CD4-positive, alpha-beta T cell treated with Interleukin-12 subunit alpha and Interleukin-12 subunit beta, for 1 hour (primary cell): ENCODE measurements at places on chromosomes 2 and 18.

GRCh38 chr2:29530281-29530680 lies 391.1 kb downstream of the ALK start:
- no peak for DNase-seq

GRCh38 chr2:38528008-38528442 lies 74.7 kb downstream of the HNRNPLL start:
- peak; percentile 17 for DNase-seq

- no peak for DNase-seq
Observed at GRCh38 chr2:54840559-54841468, 117.4 kb downstream of the EML6 start.

DNA sequence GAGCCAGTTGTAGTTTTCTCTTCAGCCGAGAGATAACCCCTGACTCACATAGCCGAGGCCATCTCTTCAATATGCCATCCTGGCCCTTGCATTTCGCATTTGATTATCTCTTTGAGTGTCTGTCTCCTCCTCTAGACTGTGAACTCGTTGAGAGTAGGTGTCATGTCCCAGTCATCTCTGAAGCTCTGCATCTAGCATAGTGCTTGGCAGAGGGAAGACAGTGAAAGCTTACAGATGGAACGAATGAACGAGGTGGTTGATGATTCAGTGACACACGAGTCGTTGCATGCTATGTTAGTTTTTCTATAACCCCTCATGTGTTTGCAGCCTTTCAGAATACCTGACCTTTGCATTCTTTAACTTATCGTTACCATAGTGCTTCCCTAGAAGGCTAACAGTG lies 59.9 kb upstream of the CYRIA start:
- no peak for DNase-seq

DNA sequence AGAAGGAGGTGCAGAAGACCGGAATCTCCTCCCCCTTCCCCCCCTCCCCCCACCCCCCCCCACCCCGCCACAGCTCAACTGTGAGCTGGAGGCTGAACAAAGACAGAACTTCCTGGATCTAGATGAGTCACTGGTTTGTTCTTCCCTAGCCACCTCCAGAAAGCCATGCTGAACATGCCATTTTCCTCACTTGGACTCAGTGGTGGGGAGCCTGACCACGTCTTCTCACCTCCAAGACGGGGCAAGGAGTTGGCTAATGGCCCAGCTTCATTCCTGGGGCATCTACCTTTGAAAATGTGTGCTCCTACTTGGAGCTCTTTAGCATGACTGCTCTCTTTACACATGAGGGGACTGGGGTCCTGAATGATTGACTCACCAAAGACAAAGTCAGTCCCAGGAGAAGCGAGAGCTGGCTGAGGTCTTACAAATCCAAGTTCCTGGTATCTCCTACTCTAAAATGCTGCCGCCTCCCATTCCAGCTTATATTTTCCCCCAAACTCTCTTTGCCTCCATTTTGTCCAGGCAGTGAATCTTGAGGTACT lies 22.6 kb upstream of the FZD5 start:
- DNase-seq = no peak

DNA sequence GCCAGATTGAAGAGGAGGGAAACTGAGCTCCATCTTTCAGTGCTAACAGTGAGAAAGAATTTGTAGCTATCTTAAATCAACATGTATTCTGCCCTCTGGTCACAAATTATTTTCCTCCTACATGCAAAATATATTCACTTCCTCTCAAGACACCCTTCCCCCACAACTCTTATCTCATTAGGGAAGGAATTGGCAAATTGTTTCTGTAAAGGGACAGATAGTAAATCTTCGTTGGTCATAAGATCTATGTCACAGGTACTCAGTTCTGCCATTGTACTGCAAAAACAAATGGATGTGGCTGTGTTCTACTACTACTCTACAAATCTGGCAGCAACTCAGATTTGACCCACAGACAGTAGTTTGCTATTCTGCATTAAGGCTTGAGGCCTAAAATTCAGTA lies 53.0 kb upstream of the CYP20A1 start:
- no peak for DNase-seq

DNA sequence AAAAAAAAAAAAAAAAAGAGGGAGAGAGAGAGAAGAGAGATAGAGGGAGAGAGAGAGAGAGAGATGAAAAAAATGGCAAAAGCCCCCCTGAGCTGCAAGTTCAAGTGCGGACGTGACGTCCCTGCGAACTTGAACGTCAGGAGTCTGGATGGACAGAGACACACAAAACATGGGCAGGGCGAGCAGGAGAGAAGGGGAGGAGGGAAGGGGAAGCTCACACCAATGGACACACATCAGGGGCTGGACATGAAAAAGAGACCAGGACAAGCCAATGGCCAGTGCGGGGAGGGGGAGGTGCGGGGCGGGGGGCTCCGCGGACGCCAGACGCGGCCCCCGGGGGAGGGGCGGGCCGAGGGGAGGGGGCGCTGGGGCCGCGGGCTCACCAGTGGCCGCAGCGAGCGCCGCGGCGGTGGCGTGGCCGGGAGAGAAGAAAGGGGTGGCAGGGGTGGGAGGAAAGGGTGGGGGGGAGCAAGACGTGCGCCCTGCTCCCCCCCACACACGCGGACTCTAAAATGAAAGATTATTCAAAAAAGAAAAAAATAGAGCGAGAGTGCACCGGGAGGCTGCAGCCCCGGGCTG lies at the start of gene BCL11A:
TSS of gene BCL11A (minus strand) at position 160 of the 579 bp plus-strand sequence. CDS start 384 bp downstream, outside the sequence.
- DNase-seq = no peak

DNA sequence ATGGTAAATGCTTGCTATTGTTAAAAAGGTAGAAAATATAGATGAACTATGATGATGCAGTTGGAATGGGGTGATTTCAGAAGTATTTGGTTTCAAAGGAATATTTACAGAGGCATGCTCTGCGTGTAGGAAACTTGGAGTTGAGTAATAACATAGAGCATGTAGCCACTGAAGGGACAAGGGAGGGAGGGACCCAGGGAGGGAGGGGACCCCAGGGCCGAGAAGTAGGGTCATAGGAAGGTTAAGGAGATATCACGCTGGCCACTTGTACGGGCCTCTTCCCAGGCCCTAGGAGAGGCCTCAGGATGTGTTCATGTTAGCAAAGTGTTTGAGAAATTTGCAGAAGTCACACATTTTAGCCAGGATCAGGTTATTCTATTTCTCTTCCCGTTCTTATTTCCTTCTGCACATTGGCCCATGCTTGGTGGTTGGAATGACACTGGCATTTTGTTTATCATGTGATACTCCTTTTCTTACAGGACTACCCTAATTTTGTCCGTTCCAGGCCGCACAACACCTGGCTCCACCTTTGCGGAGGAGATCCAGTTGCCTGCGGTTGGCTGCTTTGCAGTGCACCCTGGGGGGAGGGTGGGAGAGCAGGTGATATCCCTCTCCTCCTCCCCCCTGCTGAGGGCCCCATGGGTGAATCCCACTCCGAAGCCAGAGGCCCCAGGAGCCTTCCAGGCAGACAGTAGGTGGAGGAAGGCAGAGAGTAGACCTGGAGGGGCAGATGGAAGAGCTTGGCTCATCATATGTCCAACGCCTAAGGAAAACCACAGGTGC lies 16.9 kb upstream of the ACKR3 start:
- DNase-seq = no peak

GRCh38 chr2:3536682-3537632 lies 17.6 kb upstream of the ADI1 start:
- DNase-seq = no peak

DNA sequence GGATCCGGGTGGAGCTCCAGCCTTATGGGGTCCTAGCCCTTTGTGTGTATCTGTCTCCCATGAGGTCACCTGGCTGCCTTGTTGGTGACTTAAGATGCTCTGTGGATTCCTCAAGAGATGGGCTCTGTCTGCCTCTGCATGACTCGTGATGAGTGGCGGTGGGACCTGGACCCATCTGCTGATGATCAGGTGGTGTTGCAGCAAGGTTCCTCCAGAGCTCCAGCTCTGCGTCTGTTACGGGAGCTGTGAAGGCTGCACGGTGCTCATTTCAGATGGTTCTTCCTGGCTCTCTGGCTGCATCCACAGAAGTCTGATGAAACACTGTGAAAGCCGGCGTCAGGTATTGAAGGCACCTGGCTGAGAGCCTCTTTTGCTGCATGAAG lies 2.4 kb downstream of the AGAP1 start:
- DNase-seq = no peak

- peak; percentile 75 for DNase-seq
Observed at GRCh38 chr2:28452534-28453081, 43.3 kb upstream of the PLB1 start.

DNA sequence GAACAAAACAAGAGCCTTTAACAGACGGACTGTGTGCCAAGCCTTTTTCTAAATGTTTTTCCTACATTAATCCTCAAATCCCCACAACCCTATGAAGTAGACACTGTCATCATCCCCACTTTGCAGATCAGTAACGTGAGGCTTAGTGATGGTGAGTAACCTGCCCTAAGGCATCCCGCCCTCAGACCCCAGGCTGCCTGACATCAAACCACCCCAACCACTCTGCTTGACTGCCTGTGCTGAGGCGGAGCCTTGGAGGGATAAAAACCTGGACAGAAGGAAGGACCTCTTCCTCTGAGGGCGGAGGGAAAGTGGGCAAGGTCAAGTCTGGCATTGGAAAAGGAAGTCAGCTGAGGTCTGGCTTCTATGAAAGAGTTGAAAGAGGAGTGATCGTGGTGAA lies 104.6 kb downstream of the SP3 start:
- no peak for DNase-seq

- DNase-seq = no peak
Observed at GRCh38 chr2:71596011-71596410, 142.7 kb downstream of the DYSF start.

- no peak for DNase-seq
Observed at GRCh38 chr2:42474765-42475454, 18.9 kb downstream of the KCNG3 start.

DNA sequence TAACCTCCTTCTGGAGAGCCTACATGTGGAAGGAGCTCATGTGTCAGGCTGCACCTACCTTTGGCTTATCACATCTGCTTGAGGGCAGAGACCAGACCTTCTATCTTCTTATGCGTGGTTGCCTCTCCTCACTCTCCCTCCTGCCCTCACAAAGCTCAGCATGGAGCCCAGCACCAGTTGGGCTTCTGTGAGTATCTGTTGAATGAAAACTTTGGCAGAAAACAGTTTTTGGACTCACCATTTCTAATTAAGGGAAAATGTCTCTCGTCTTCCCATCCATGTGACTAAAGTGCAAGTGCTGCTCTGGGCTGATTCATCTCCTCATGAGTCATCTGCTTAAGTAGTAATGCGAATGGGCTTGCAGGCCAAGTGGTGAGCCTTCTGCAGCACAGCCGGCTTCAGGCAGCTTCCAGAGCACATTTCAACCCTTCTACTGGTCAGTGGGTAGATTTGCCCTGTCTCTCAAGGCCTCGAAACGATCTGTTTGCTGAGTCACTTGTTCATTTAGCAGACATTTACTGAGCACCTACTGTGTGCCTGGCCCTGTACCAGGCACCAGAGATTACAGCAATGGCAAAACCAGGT lies 102.6 kb downstream of the VSNL1 start:
- no peak for DNase-seq

GRCh38 chr2:169662744-169663143 lies 31.5 kb downstream of the CFAP210 start:
- DNase-seq = no peak

- no peak for DNase-seq
Observed at GRCh38 chr18:12059334-12060181, 34.1 kb upstream of the ANKRD62 start.

DNA sequence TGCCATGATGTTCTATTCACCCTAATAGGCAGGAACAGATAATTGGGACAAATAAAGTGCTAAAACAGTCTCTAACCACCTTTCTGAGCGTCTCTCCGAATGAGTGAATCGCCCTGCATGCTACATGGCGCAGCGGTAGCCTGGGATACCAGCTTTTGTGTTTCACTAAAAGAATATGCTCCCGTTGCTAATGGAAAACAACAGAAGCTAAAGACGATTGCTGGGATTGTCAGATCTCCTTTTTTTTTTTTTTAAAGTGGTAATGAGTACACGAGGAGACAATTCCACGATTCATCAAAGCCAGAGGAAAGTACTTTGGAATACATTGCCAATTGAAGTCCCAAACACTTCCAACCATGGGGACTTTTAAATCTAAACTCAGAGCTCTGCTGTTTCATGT lies 1815.3 kb upstream of the CELF4 start:
- no peak for DNase-seq

DNA sequence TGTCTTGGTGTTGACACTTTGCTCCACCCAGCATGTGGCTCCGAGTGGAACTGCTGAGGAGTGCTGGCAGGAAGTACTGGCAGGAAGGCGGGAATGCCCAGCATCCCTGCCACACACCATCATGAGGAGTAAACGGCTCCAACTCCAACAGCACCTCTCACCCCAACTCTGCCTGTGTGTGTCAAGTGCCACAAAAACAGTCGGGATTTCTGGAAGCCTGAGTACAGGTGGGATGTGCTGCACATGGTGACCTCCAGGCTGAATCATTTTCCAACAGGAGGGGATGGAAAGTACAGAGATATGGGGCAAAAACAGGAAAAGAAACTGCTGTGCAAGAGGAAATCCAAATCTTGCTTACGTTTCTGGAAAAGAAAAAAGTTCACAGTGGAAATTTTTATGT lies 53.6 kb downstream of the PARD6G start:
- no peak for DNase-seq

- DNase-seq = no peak
Observed at GRCh38 chr2:218645126-218645525, 14.3 kb downstream of the ZNF142 start.

DNA sequence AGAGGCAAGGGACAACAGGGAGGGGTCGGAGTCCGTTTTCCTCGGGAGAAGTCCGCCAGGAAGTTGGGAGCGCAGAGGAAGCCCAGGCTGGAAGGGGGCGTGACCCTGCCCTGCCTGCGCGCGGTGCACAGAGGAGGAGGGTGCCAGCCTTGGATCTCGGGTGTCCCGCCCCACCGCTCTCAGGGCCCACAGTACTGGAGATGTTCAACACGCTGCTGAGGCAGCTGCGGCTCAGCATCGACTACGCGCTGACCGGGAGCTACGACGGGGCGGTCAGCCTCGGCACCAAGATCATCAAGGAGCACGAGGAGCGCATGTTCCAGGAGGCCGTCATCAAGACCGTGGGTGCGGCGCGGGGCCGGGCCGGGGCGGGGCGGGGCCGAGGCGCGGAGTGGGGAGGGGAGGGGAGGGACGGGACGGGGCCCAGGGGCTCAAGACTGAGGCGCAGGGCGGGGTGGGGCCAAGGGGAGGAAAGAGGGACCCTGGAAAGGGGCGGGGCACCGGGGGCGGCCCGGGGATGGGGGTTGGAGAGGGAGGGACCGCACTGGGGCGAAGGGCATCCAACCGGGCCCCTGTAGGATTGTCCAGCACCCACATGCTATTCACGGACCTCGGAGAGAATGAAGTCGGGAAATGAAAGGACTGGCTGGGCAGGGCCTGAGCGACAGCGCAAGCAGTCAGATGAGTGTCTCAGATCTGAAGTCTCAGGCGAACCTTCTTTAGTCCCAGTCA lies 36.6 kb downstream of the POMC start:
- peak; percentile 5 for DNase-seq

GRCh38 chr18:54130631-54131030 lies 93.8 kb downstream of the MBD2 start:
- DNase-seq = no peak

- DNase-seq = no peak
Observed at GRCh38 chr18:51029378-51029693, 677 bp upstream of the SMAD4 start.

- DNase-seq = no peak
Observed at GRCh38 chr2:227450311-227450841, 21.6 kb upstream of the AGFG1 start.

- no peak for DNase-seq
Observed at GRCh38 chr2:85716346-85716914, 22.3 kb downstream of the GNLY start.

- DNase-seq = no peak
Observed at GRCh38 chr2:43569921-43570320, 25.9 kb downstream of the THADA start.

GRCh38 chr2:224104668-224105386 lies 65.7 kb upstream of the SERPINE2 start:
- DNase-seq = no peak

GRCh38 chr2:178306352-178307073 lies 112.2 kb downstream of the OSBPL6 start:
- peak; percentile 10 for DNase-seq
